ENCODE measurements at places on chromosomes 5 and 9.
A peak's percentile ranks its signal among the peaks of the same experiment; 100 is the strongest.

GRCh38 chr5:66356011-66356565 is 212.0 kb downstream of the SREK1 start:
- no peak for DNase-seq

- DNase-seq = peak; percentile 92
Observed at GRCh38 chr9:90799271-90799852, 2.3 kb upstream of the SYK start.

GRCh38 chr9:95726756-95727155 is 148.7 kb upstream of the ERCC6L2 start:
- DNase-seq = no peak

DNA sequence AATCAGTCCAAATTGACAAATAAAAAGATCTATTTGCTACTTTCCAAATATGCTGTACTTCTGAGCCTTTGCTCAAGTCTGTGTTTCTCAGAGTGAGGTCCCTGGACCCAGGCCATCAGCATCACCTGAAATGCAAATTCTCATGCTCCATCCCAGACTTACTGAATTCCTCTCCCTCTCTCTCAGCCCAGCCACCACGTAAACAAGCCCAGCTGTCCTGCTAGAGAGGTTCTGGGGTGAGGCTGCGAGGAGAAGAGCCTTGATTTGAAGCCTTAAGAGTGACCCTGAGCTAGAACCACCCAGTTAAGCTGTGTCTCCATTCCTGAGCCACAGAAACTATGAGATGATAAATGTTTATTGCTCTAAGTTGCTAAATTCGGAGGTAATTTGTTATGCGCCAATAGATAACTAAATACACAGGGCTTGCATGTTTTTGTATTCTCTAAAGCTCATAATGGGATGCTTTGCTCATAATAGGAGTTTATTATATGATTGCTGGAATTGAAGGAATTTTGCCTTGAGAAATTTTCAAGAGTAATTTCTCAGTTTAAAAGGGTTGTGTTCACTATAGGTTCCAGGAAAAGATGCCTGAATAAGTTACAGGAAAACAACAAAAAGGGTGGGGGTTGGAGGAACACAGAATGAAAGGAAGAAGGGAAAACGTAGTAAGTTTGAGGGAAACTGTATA is 98.9 kb upstream of the SPATA31D4 start:
- no peak for DNase-seq

- DNase-seq = no peak
Observed at GRCh38 chr5:158635565-158635964, 464.2 kb downstream of the EBF1 start.

DNA sequence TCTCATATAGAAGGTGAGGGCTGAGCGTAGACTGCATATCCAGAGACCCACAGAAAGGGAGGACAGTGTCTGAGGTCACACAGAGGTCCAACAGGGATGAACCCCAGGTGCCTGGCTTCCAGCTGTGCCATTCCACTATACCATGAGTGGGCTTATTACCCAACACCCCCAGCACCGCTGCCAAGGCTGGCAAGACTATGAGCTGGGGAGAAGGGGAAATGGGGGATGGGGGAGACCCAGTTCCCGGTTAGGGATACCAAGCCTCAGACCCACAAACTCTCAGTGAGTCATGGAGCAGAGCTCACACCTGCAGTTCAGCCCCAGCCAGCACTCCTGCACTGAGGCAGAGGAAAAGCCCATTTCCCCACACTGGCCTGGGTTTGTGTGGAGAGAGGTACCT is 106.4 kb downstream of the PSD2 start:
- no peak for DNase-seq

GRCh38 chr5:1129711-1130055 is 17.8 kb upstream of the SLC12A7 start:
- no peak for DNase-seq

GRCh38 chr9:129328355-129329042 is 150.4 kb upstream of the IER5L start:
- no peak for DNase-seq

GRCh38 chr9:75664597-75664996 is 225.9 kb upstream of the PCSK5 start:
- no peak for DNase-seq

- no peak for DNase-seq
Observed at GRCh38 chr5:111387361-111387760, 125.0 kb downstream of the STARD4 start.

GRCh38 chr9:136902259-136902821 is 16.0 kb downstream of the TRAF2 start:
- no peak for DNase-seq

- no peak for DNase-seq
Observed at GRCh38 chr5:142421228-142421617, 96.4 kb upstream of the SPRY4 start.

DNA sequence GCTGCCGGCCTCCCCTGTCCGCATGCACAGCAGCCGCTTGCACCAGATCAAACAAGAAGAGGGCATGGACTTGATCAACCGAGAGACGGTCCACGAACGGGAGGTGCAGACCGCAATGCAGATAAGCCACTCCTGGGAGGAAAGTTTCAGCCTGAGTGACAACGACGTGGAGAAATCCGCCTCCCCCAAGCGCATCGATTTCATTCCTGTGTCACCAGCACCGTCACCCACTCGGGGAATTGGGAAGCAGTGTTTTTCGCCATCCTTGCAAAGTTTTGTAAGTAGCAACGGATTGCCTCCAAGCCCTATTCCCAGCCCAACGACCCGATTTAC is 75.3 kb downstream of the PIP5K1B start:
- no peak for DNase-seq

- no peak for DNase-seq
Observed at GRCh38 chr9:127121628-127122175, 733 bp downstream of the ANGPTL2 start.

- no peak for DNase-seq
Observed at GRCh38 chr5:53815471-53815870, 255.0 kb downstream of the NDUFS4 start.

DNA sequence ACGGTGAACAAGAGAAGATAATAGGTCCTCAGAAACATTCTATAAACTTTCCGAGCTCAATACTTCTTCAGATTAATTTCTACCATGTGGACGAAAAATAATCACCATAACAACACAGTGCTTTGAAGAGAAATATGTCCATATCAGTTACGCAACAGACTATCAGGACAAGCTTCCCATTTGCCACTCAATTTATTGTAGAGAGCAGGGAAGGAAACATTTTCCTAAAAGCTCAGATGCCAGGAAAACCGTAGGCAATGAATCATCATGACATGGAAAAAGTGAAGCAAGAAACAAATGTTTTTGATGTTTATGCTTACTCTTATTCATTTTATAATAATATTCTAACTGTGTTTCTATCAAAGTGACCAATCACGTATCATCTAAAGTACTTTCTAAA is 87.6 kb downstream of the S1PR3 start:
- no peak for DNase-seq

DNA sequence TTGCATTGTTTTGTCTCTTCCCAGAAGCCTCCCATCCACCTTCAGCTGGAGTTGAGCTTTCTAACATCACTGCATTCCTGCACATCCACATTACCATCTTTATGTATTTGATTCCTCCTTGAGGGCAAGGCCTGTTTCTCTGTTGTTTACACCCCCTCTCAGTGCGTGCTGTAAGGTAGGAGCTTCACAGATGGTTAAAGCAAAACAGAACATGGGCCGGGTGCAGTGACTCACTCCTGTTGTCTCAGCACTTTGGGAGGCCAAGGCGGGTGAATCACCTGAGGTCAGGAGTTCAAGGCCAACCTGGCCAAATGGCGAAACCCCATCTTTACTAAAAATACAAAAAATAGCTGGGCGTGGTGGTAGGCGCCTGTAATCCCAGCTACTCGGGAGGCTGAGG is 110.9 kb downstream of the KCNIP1 start:
- DNase-seq = no peak

GRCh38 chr5:5182508-5183188 is 42.5 kb downstream of the ADAMTS16 start:
- no peak for DNase-seq

- no peak for DNase-seq
Observed at GRCh38 chr5:168749391-168750100, 170.4 kb upstream of the PANK3 start.

- no peak for DNase-seq
Observed at GRCh38 chr9:108543251-108543778, 312.5 kb downstream of the ACTL7B start.

DNA sequence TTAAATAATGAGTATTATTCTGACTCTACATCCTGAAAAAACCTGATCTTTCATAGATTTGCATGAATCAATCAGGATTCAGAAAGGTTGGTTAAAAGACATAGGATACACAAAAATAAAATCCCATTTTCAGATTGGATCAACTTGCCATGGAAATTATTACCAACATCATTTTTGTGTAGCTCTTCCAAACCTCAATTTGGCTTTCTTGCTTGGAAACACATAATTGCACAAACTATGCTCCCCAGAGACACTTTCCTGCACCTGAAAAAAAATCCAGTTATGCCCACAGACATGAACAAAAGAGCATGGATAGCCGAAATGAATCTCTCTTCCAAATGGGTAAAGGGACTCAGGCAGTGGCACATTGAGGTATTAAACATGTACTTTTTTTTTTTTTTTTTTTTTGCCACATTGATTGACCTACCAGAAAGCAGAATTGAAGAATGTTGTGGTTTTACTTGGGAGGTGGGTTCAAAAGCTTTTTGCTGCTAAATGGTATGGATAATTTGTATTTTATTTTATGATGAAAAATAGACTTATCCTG is 135.4 kb upstream of the FBN2 start:
- no peak for DNase-seq

- no peak for DNase-seq
Observed at GRCh38 chr5:168001318-168001717, 290.1 kb upstream of the WWC1 start.

- no peak for DNase-seq
Observed at GRCh38 chr5:22908129-22908528, 55.0 kb upstream of the CDH12 start.

- DNase-seq = no peak
Observed at GRCh38 chr9:20988061-20988460, 43.4 kb downstream of the HACD4 start.

DNA sequence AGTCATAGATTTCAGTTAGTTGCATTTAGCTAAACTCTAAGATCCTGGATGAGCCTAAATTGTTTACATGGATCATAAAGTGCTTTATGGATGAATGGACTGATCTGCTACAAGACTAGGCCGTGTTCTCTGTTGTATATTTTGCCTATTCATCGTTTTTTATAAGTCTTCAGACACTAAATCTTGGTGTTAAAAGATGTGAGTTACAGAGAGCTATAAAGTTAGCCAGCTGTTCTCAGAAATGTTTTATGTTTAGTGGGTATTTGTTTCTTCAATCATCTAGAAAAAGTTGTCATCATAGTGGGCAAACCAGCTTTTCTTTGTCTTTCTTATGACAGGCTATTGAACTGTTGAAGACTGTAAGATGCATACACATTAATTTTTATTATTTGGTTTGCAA is 585.8 kb upstream of the SEMA6A start:
- no peak for DNase-seq

- no peak for DNase-seq
Observed at GRCh38 chr9:71521132-71521531, 247.2 kb downstream of the CEMIP2 start.

DNA sequence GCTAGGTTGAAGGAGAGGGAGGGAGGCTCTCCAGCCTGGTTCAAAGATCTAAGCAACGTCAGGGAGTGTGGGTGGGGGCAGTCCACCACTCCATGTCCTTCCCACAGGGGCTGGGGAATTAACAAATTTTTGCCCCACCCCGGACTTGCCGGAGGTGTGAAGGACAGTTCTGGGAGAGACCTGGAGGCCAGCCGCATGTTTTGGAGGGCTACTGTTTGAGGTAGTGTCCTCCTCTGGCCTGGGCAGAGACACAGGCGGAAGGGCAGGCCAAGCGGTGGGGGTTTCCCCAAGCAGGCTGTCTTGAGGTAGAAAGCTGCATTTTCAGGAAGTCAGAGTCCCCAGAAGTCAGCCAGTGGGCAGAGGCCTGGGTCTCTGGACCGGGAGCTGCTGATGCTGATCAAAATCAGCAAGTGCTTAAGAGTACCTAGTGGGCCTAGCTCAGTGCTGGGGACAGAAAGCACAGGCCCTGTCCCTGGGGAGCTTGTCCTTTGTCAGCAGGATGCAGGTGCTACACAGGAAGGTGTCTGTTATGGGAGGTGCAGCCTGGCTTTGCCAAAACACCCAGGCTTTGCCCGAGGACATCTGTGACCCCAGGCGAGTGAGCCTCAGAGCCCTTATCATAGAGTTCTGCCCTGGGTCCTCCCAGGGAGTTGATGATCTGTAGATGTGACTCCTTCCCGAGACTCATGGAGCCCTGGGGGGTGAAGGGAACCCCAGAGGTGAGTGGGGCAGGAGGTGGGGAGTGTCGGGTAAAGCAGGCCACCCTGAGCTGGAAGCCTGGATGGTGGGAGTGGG is 18.5 kb downstream of the JADE2 start:
- DNase-seq = peak; percentile 67

GRCh38 chr5:54304040-54304439 is 6.3 kb downstream of the ARL15 start:
- no peak for DNase-seq

- no peak for DNase-seq
Observed at GRCh38 chr5:40441733-40442132, 238.0 kb upstream of the PTGER4 start.

- DNase-seq = no peak
Observed at GRCh38 chr9:14240537-14240936, 73.4 kb downstream of the NFIB start.

DNA sequence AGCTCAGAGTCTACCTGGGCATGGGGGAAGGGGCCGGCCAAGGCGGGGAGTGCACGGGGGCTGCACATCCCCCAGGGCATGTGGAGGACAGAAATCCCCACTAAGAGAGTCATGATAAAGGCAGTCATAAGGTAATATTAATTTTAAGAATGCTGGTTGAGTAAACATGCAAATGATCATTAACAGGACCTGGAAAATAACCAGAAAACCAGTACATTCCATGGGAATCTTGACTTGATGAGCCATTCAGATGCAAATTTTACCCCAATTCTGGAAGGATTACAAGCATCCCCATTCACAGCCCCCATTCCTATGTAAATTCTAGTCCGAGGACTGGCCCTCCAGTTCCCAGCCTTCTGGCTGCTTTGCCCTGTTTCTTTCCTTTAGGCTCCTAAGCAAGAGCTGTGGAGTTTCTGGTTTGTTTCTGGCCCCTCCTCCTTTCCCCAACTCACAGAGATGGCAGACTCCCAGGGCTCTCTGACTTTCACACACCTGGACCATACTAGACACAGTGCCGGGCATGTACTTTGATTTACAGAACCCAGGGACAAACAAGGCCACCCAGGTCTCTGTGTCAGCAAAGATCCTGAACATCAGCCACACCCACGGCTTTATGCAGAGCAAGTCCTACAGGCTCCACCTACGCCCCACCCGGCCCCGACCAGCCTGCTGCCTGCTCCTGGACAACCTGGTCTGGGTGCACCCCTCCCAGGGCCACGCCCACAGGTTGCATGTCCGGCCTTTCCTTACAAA is 62.7 kb downstream of the SEMA4D start:
- DNase-seq = no peak

- DNase-seq = no peak
Observed at GRCh38 chr5:1542781-1543180, 19.0 kb upstream of the LPCAT1 start.

Data from GF-D8 (cell line).